ENCODE measurements at places on chromosomes 16 and 17. TPM values are rescaled to one million over a fixed set of nuclear protein-coding genes. Genes with fewer than 3 reads are reported as not detected.

- H3K27me3 ChIP-seq: no peaks in the 10 kb centered on the region
- peaks cover 38% of the 10 kb centered on the region for H3K4me1 ChIP-seq
- no peak for DNase-seq
- peak overlapping the region; percentile 49 for H3K27ac ChIP-seq
- peaks cover 62% of the 10 kb centered on the region for H3K36me3 ChIP-seq
Observed at GRCh38 chr17:2181897-2182448, 121.6 kb downstream of the SMG6 start.

GRCh38 chr17:2634361-2634960 lies 41.0 kb downstream of the PAFAH1B1 start:
- H3K36me3 ChIP-seq: peaks cover 30% of the 10 kb centered on the region
- peaks cover 31% of the 10 kb centered on the region for H3K4me1 ChIP-seq
- H3K27ac ChIP-seq: peak overlapping the region; percentile 35
- no peaks in the 10 kb centered on the region for H3K27me3 ChIP-seq
- no peak for DNase-seq
- H3K4me3 ChIP-seq: no peak overlapping the region

DNA sequence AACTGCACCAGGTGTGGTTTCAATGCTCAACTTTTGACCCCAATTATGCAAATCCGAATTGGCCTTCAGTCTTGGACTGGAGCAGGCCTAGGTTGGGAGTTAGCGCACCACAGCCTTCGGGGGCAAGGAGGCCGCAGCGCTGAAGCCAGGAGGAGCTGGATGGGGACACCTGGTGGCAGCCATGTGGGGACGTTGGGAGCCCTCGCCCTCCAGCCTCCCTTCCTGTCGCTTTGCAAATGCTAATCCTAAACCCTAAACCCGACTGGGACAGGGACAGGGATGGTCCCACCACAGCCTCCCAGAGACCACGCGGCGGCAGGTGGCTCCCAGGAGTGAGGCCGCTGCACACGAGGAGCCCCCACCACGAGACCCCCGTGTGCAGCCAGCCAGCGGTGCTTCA lies 58.7 kb downstream of the KLHDC4 start:
- no peak overlapping the region for H3K27ac ChIP-seq
- no peaks in the 10 kb centered on the region for H3K27me3 ChIP-seq
- H3K36me3 ChIP-seq: peaks cover 30% of the 10 kb centered on the region
- no peak overlapping the region for H3K4me3 ChIP-seq
- no peak for DNase-seq
- H3K4me1 ChIP-seq: peaks cover 12% of the 10 kb centered on the region

DNA sequence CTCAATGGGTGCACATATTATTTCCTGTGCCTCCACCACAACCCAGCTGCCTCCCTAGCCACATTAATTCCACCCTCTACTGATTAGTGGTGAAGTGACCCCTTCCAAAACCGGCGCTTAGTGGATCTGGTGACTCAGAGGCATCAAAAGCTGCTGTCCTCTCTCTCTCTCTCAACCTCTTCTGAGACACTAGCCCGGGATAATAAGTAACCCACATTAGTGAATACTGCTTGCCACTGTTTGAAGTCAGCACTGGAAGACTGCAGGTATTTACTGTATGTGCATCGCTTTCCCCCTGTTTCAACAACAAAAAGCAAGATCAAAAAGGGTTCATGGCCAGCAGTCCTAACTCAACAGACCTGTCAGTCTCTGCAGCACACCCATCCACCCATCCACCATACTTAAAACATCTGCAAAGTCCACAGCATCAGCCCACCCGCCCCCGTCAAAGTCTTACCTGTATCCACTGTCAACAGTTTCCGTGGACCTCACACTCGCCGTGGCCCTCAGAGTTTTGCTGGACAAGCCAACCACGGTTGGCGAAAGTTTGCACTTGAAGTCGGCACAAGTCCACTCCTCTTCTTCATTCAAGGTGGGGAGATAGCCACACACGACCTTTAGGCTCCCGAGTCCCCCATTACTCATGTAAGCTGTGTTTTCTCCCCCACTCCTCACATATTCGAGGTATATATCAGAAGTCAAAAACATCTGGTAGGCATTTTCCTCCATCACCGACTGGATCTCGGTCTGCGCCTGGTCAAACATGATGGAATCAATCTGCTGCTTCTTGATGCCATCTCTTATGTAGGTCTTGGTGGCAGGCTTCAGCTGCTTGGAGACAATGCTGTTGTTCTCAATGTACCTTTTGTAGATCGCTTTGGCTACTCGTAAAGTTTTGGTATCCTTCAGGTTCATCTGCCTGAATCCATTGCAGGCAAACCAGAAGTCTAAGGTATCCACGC lies 3.8 kb downstream of the AXIN2 start:
- no peak overlapping the region for H3K4me3 ChIP-seq
- H3K4me1 ChIP-seq: peaks cover 27% of the 10 kb centered on the region
- peaks cover 23% of the 10 kb centered on the region for H3K27me3 ChIP-seq
- peaks cover 13% of the 10 kb centered on the region for H3K36me3 ChIP-seq

The ABCC11 gene
- total RNA-seq: not detected

All from activated CD4-positive, alpha-beta T cell treated with anti-CD3 and anti-CD28 coated beads, Interleukin-2, amount 10 ng/mL, durations not matched to agents 24 days and 14 days (primary cell).